Aorta (tissue), 5 donors: ENCODE measurements at places on chromosomes 13 and 19. TPM values are rescaled to one million over a fixed set of nuclear protein-coding genes. Genes with fewer than 3 reads are reported as not detected.

DNA sequence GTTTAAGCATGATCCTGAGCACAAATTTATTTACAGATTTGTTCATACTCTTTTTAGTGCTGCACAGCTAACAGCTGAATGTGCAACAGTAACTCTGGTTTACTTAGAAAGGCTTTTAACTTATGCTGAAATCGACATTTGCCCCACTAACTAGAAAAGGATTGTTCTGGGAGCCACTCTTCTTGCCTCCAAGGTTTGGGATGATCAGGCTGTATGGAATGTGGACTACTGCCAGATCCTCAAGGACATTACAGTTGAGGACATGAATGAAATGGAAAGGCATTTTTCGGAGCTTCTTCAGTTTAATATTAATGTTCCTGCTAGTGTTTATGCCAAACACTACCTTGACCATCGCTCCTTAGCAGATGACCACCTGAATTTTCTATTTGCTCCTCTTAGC, 16.0 kb downstream of the ZNF100 start:
- no peak for DNase-seq

Gene ADAMTSL5
- 18.2 TPM for total RNA-seq

DNA sequence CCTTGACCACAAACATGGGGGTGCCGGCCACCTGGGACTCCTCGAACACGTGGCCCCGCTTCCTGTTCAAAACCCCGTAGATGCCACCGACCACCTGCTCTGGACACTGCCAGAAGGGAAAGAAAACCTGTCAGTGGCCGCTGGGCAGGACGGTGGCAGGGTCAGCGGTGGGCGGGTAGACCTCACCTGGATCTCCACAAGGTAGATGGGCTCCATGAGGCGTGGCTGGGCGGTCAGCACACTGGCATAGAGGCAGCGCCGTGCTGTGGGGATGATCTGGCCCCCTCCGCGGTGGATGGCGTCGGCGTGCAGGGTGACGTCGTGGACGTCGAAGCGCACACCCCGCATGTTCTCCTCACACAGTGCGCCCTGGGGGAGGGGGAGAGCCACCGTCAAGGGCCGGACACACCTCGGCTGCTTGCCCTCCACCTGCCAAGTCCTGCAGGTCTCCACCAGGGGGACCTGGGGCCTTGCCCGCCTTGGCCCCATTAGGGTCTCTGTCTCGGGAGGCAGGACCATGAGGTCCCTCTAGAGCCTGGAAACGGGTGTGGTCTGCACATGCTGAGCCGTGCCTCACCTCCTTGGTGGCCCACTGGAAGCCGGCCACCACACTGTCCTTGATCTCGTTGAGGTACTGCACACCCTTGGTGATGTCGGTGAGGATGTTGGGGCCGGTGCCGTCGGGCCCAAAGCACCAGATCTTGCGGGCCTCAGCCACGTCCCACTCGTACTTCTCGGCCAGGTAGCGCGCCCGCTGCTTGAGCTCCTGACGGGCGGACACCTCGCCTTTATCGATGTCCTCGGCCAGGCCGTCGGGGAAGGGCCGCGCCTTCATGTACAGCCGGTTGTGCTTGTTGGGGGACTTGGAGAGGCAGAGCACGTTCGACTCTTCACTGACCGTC, 6.6 kb upstream of the DAPK3 start:
- DNase-seq: no peak

DNA sequence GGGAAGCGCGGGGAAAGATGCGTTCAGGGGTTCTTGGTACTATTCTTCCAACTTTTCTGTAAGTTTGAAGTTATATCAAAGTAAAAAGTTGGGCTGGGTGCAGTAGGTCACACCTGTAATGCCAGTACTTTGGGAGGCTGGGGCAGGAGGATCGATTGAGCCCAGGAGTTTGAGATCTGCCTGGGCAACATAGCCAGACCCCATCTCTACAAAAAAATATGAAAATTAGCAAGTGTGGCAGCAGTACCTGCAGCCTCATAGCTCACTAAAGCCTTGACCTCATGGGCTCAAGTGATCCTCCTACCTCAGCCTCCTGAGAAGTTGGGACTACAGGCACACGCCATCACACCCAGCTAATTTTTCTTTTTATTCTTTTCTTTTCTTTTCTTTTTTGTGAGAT, 12.4 kb upstream of the ZNF77 start:
- DNase-seq: no peak

DNA sequence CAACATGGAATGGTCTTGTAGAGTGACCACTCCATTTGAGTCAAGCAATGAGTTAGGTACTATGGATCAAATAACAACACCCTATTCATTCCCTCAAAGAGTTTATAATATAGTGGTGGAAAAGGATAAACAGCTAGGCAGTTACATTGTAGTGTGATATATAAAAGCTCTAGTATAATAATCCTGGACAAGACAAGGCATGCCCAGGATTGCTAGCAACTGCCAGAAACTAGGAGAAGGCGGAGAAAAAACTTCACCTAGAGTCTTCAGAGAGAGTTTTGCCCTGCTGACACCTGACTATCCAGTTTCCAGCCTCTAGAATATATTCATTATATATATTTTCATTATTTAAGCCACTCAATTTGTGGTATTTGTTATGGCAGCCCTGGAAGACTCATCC, 530.6 kb downstream of the KLF12 start:
- no peak for DNase-seq

Gene ICAM5
- 1.3 TPM for total RNA-seq
